ENCODE measurements at places on chromosomes 5 and 9.
A peak's percentile ranks its signal among the peaks of the same experiment; 100 is the strongest.

DNA sequence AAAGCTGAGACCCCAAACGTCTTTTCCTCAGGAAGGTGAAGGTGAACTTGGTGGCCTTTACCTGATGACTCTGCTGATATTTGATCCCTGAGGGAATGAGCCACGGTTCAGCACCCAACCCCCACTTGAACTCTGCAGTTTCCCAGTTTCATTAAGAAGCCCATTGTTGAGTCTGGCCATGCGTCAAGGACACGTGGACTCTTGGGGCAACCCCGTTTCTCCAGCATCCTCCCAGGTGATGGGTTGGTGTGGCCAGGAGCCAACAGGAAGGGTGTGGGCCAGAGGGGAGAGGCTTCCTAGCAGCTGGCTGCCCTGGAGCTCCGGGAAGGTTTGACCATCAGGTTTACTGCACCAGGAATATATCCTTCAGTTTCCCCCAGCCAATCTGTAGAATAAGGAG, 59.5 kb upstream of the GNE start:
- H3K36me3 ChIP-seq = no peaks in the 10 kb centered on the region
- H3K4me1 ChIP-seq = peaks cover 3% of the 10 kb centered on the region
- no peak overlapping the region for H3K27ac ChIP-seq
- H3K4me3 ChIP-seq = no peak overlapping the region

- peaks cover 48% of the 10 kb centered on the region for H3K4me1 ChIP-seq
- no peaks in the 10 kb centered on the region for H3K27me3 ChIP-seq
- DNase-seq = no peak
- H3K36me3 ChIP-seq = no peaks in the 10 kb centered on the region
- no peak overlapping the region for H3K27ac ChIP-seq
- H3K4me3 ChIP-seq = peak overlapping the region; percentile 6
Observed at GRCh38 chr5:141633871-141634561, 2.6 kb downstream of the HDAC3 start.

- H3K27me3 ChIP-seq = no peaks in the 10 kb centered on the region
- H3K4me3 ChIP-seq = no peak overlapping the region
Observed at GRCh38 chr5:134948911-134949310, 18.8 kb upstream of the CATSPER3 start.

DNA sequence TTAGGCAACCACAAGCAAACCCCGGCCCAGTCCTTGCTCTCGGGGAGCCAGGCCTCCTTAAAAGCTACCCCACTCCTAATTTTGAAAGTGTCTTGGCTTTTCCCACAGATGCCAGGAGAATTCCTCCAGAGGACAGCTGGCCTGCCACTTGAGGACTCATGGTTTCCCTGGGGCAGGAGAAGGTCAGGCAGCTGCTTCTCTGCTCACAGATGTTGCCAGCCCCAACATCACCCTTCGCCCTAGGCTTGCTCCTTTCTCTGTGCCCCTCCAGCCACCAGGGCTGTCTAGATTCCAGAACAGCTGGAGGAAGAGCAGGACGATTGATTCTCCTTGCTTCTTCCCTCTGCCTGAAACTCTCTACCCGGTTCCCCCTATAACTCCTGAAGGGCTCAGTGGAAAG, 8.5 kb downstream of the GGTA1 start:
- peaks cover 17% of the 10 kb centered on the region for H3K27me3 ChIP-seq
- DNase-seq = no peak
- H3K4me1 ChIP-seq = peaks cover 19% of the 10 kb centered on the region
- no peak overlapping the region for H3K4me3 ChIP-seq
- H3K36me3 ChIP-seq = peaks cover 2% of the 10 kb centered on the region

GRCh38 chr5:127865273-127865672, 162.1 kb downstream of the CCDC192 start:
- no peak overlapping the region for H3K27ac ChIP-seq
- no peaks in the 10 kb centered on the region for H3K4me1 ChIP-seq
- no peaks in the 10 kb centered on the region for H3K36me3 ChIP-seq
- H3K4me3 ChIP-seq = no peak overlapping the region
- no peak for DNase-seq
- peaks cover 4% of the 10 kb centered on the region for H3K27me3 ChIP-seq

DNA sequence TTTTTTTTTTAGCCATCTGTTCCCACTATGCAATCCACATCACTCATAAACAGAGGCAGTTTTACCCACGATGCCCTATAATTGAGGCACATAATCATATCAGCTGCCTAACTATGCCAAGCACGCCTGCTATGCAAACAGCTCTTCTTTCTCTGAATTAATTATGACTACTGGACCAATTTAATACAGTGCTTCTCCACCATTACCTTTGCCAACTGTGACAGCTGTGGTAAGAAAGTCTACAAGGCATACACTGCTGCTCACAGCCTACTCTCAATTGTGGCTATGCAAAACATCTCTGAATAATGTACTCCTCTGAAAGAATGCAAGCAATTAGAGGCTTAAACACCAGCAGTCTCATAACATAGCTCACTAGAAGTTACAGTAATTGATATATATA, 97.1 kb downstream of the DTWD2 start:
- H3K27me3 ChIP-seq = no peaks in the 10 kb centered on the region

GRCh38 chr9:129367287-129367686, 189.2 kb upstream of the IER5L start:
- no peak overlapping the region for H3K4me3 ChIP-seq
- H3K27me3 ChIP-seq = no peaks in the 10 kb centered on the region
- no peaks in the 10 kb centered on the region for H3K4me1 ChIP-seq

- no peak for DNase-seq
- no peak overlapping the region for H3K27ac ChIP-seq
- no peak overlapping the region for H3K4me3 ChIP-seq
Observed at GRCh38 chr5:112824197-112824596, 36.9 kb upstream of the SRP19 start.

- no peaks in the 10 kb centered on the region for H3K36me3 ChIP-seq
- peaks cover 7% of the 10 kb centered on the region for H3K27me3 ChIP-seq
Observed at GRCh38 chr9:98665501-98665900, 43.2 kb downstream of the GABBR2 start.

Data from naive thymus-derived CD8-positive, alpha-beta T cell (primary cell).